ENCODE measurements at places on chromosomes 3 and 15.

GRCh38 chr3:188490416-188490815, 336.5 kb downstream of the LPP start:
- no peak for DNase-seq

- DNase-seq: no peak
Observed at GRCh38 chr3:131591394-131592014, 88.7 kb upstream of the MRPL3 start.

DNA sequence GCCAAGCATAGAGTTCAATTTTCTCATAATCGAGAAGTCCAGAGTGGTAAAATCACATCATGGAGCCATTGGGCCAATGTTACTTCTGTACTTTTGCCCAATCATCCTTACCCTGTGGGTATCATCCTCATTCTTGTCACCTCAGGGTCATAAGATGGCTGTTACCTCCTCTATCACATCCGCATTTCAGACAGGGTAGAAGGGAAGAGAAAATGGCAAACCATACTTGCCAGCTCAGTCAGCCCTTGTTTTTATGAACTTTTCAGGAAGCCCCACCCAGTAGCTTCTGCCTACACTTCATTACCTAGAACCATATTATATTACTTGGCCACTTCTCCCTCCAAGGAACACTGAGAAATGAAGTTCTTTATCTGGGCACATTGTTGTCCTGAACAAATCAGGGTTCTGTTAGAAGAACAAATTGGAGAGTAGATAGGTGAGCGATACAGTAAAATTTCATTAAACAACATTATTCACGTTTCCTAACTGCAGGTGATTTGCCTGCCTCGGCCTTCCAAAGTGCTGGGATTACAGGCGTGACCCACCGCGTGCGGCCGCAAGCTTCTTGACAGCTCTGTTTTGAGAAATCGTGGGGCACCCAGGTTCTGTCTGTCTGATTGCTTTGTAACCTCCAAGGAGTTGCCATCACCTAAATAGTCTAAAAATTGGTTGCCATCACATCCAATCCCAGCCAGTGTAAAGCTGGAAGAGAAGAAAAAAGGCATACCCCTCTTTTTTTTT, 34.5 kb upstream of the RPN1 start:
- no peak for DNase-seq

- DNase-seq: no peak
Observed at GRCh38 chr15:81263477-81263876, 60.5 kb downstream of the STARD5 start.

- no peak for DNase-seq
Observed at GRCh38 chr3:141552440-141552991, 65.7 kb downstream of the RASA2 start.

DNA sequence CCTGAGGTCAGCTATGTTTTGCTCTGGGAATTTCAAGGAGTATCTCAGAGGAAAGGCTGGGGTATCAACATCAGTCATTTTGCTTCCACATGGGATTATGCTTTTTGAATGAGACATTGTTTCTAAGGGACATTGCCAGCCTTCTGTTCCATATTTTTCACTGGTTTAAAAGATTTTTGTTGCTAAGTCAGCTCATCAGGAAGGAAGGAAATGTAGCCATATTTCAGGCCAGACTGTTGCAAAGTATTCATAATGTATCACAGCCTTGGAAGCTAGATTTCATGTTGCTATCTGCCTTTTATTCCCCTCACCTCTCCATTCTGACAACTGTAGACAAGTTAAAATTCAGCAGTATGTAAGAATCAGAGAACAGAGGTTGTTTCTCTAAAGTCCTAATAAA, 61.0 kb upstream of the CHRM5 start:
- DNase-seq: no peak

GRCh38 chr3:155089495-155089894, 9.4 kb downstream of the MME start:
- no peak for DNase-seq

GRCh38 chr3:58321791-58322190, 10.9 kb upstream of the PXK start:
- no peak for DNase-seq

- DNase-seq: peak; percentile 93
Observed at GRCh38 chr3:138361561-138361971, 13.2 kb downstream of the MRAS start.

GRCh38 chr3:177451301-177451750, 254.0 kb upstream of the TBL1XR1 start:
- DNase-seq: no peak

GRCh38 chr3:37787153-37787867, 74.4 kb upstream of the CTDSPL start:
- DNase-seq: no peak

GRCh38 chr3:133930341-133930933, 34.8 kb upstream of the RAB6B start:
- DNase-seq: peak; percentile 62

DNA sequence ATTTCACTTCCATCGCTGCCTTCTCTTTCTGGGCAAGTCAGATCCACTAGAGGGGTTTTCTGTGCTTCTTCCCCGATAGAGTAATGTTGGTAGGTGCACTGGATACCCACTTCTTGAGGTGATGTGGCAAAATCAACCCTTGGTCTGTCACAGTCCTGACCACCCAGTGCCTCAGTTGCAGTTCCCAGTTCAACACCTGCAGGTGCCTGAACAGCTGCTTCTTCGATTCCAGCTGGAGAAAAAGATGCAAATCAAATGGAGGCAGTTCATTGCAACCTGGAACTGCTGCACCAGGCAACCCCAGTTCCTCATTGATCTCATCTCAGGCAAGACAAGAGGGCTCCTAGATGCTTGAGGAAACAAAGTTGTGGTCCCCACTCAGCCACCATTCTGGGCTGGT, 186.6 kb downstream of the UBE2E2 start:
- no peak for DNase-seq

DNA sequence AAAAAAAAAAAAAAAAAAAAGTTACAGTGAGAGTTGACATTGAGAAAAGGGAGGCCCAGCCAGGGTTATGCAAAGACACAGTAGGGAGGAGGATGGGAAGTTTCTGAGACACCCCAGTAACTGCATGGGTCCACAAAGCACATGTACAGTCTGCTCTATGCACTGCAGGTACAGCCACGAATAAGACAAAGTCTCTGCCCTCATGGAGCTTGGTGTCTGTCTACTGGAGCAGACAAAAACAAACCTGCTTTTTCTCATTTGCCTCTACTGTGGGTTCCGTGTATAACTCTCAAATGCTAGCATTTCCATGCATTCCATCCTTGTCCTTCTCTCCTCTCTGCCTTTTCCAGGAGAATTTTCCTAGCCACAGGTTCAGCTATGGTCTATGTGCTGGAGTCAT, 107.4 kb downstream of the UBE3A start:
- no peak for DNase-seq

DNA sequence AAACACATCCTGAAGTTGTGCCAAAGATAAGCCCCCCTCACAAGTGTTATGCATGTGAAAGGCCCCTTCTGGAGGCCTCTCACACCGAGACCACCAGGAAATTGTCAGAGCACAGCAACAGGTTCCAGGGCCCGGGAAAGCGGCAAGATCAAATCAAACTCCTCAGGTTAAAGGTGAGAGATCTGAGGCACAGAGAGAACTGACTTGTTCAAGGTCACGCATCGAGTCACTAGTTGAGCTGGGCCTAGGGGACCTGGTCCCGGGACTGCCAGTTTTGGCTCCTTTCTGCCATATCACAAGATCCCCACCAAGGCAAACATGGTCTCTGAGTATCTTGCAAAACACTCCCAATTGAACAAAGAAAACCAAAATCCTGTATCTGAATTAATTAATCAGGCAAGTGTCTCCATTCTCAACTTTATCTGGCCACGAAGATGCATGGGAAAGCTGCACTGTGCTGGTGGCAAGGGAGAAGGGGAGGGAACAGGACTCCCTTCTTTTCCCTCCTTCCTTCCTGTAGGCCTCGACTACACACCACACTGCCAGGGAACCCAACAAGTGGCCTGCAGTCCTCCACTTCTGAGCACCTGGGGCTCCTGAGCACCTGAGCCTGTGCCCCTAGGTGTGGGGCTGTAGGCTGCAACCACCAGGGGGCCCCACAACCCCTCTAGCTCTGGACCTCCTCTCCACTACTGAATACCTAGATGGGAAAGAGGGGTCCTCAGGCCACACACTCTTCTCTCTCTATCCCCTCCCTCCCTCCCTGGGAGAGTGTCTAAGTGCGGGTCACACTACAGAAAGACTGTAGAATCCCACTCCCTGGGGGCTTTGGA, 37.3 kb downstream of the ANP32A start:
- DNase-seq: peak; percentile 36

GRCh38 chr15:51494411-51495314, 127.9 kb downstream of the DMXL2 start:
- DNase-seq: no peak

DNA sequence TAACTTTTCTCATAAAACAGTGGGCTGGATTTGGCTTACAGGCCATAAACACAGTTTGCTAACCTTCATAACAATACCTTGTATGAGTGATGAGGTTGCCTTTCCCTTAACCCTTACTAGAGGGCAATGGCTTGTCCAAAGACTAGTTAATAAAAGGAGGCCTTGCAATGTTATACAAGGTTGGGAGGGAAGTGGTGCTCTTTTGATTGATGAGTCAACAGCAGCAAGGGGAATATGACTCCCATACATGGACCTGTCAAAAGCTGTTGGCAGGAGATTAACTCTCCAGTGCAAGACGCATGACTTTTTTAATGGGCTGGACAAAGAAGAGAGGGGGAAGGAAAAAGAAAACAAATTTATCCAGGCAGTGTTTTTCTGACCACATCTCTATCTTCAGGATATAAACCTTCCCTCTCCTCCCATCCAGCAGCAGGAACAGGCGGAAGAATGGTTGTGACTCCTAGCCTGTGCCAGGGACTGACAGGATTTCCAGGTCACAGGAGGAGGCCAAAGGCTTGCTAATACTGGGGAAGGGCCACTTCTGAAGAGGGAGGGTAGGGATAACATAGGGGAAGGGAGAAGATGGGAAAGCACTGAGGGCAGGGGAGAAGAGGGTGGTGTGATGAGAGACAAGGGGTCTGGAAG, 35.2 kb upstream of the ARL14 start:
- no peak for DNase-seq

DNA sequence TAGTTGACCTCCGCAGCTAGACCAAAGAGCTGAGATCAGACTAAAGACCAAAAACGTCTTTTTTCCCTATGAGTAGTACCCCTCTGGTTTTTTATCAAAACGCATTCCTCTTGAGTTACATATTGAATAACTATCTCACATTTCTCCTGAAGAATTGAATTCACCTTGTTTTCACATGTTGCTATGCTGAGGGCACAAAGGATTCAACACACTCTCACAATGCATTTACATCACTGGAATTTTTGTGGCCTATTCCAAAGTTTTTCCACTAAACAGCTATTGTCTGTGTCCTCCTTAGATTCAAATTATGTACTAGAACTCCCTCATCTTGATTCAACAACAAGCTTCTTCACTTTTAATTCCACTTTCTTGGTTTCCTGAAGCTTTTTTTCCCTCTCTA, 112.5 kb downstream of the RSL24D1 start:
- DNase-seq: no peak

DNA sequence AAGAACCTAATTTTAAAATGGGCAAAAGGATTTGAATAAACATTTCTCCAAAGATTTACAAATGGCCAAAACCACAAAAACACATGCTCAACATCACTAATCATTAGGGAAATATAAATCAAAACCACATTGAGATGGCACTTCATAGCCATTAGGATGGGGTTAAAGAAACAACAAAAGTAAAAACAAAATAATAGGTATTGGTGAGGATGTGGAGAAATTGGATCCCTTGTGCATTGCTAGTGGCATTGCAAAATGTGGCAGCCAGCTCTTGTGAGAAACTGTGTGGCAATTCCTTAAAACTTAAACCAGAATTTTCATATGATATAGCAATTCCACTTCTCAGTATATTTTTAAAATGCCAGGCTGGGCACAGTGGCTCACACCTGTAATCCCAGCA, 126.5 kb downstream of the STT3B start:
- no peak for DNase-seq
